ENCODE measurements at places on chromosomes 11 and 22. TPM values are rescaled to one million over a fixed set of nuclear protein-coding genes. Genes with fewer than 3 reads are reported as not detected.

GRCh38 chr11:72730737-72731136, 21.5 kb downstream of the ARAP1 start:
- DNase-seq = no peak

The GPR83 gene
- total RNA-seq = not detected

The ISX gene
- not detected for total RNA-seq

The GLYAT gene
- total RNA-seq = not detected
